NCI-H748 treated with DMSO at 0.1 percent for 48 hours (cell line): ENCODE measurements at places on chromosomes 7 and 10.

DNA sequence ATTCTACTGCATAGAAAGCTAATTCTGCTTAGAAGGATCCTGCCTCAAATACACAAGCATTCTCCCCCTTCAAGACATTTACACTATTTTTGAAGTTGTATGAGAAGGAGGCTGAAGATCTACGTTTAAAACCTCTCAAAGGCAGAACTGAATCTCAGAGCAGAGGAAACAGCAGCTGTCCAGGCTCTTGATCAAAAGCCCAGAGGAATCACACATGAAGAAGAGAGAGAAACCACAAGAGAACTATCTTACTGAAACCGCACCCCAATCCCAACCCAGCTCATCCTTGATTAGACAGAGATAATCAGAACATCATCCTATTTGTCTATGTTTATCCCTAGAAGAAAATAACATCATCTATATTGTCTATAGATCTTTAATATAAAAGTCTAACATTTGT lies 2.2 kb upstream of the DNAJC1 start:
- no peak for DNase-seq

GRCh38 chr7:24966802-24967201 lies 13.2 kb downstream of the OSBPL3 start:
- DNase-seq = no peak

GRCh38 chr7:125355899-125356298 lies 426.3 kb upstream of the POT1 start:
- DNase-seq = no peak

GRCh38 chr7:46577394-46577793 lies 656.3 kb upstream of the IGFBP3 start:
- no peak for DNase-seq

- DNase-seq = no peak
Observed at GRCh38 chr10:110512461-110513187, 14.9 kb downstream of the DUSP5 start.

DNA sequence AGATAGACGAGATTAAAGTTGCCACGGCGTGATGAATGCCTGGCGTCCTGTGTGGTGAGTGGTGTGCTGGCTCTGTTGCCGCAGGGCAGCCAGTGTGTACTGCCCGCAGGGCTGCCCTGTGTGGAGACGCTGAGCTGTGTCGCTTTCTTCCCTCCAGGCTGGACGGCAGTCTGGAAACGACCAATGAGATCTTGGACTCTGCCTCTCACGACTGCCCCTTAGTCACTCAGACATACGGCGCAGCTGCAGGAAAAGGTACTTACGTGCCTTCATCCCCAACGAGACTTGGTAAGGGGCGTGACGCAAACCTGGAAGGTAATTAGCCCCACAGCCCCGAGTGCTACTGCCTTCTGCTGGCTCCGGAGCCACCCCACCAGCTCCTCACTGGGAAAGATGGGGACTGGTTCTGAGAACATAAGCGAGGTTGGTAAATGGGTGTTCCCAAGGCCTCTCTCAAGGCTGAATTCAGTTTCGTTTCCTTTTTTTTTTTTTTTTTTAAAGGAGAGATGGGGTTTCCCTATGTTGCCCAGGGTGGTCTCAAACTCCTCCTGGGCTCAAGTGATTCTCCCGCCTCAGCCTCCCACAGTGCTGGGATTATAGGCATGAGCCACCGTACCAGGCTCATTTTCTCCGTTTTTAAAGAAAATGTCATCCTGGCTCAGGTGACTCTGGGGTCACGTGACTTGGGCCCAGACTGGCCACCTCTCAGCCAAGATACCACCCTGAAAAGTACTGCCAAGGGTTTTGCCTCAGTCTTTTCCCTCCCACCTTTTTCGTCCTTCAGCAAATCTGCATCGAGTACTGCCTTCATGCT lies 39.6 kb downstream of the WIPI2 start:
- DNase-seq = no peak

- no peak for DNase-seq
Observed at GRCh38 chr7:77746824-77747165, 50.5 kb downstream of the RSBN1L start.

GRCh38 chr10:93334901-93335327 lies 147.2 kb downstream of the MYOF start:
- peak; percentile 19 for DNase-seq

DNA sequence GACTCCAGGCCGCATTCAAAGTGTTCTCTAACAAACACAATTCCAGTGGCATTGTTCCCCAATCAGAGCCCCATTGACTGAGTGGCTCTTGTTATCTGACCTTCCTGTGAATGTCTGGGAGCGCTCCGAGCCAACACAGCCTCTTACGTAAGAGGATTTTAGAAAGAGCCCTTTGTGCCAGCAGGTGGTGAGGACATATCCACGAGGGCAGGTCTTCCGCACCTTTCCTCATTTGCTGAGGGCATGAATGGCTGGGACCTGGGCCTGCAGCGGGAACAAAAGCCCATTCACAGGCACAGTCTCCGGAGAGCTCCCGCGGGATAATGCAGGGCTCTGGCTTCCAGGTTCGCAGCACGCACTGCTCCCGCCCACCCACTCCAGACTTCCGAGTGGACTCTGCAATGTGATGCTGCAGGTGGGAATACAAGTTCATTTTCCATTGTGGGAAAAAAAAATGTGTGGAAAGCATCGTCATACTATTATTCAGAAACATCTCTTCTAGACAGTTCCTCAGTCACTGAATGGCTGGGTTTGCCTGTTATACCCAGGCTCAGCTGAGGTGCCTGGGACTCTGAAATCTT lies 295.0 kb upstream of the IGFBP3 start:
- DNase-seq = no peak

DNA sequence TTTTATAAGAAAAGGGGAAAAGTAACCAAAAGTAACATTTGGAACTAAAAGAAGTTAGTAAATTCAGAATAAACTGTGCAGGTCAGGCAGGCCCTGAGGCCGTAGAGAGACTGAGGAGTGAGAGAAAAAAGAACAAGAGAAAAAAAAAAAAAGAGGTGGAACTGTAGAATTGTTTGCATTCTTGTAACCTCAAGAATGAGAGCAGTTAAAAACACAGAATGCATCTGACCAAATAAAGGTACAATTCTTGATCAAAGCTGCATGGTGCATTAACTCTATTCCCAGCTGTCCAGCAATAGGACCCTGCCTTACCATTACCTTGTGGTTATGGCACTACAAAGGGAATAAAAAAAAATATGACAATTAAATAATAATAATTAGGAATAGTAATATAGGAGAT lies 170.1 kb upstream of the SEMA3A start:
- no peak for DNase-seq

GRCh38 chr10:48879451-48879850 lies 60.2 kb downstream of the LRRC18 start:
- DNase-seq = no peak

DNA sequence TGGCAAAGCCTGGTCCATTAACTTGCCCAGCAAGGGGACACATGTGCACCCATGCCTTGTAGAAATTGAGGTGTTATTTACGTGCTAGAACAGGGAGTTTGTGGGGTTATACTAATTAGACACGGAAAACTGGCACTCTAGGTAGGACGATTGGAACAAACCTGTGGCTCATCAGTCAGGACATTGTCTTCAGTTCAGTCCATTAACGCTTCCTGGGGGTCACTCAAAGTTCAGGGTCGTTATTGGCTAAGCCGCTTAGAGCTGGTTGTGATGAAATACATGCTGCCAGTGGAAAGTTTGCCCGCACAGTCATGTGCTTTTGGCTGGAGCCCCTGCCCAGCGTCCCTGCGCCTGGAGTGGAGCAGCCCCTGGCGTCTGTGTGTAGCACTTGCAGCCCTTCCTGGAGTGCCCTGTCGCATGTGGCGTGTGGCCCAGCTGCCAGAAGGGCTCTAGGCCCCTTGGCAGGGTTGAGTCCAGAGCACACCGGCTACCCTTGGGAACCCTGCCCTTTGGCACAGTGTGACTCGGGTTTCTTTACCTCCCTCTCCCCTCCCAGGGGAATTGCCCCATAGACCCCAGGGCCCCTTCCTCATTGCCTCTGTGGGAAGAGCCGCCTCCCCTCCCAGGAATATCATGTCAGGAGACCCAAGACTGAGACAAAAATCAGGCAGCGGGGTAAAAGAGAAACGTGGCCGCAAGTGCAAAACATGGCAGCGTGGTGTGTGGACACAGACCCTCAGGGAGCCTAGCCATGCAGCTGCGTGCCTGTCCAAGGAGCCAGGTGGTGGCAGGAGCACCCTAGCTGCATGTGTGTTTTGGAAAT lies 9.8 kb downstream of the ZNF775 start:
- DNase-seq = no peak
